ENCODE measurements at places on chromosomes 3 and 15. TPM values are rescaled to one million over a fixed set of nuclear protein-coding genes. Genes with fewer than 3 reads are reported as not detected.

The CPLX3 gene
- total RNA-seq = not detected

DNA sequence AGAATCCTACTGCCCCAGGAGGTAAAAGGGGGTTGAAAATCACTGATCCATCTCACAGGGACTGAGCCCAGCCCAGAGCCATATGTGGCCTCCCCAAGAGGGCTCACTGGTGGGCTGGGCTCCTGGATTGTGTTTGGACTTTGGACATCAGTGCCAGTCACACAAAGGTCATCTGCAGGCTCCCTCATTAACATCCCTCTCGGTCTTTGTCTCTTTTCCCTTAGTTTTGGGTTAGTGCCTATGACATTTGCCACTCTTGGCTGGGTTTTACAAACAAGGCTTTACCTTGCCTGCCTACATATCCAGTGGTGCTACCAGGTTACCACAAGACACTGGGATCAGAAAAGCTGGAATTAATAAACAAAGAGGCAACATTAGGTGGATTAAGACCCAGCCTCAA lies 27.9 kb downstream of the IFT122 start:
- no peaks in the 10 kb centered on the region for H3K4me1 ChIP-seq
- H3K27me3 ChIP-seq = no peaks in the 10 kb centered on the region
- no peak overlapping the region for H3K27ac ChIP-seq
- no peak for DNase-seq
- no peak overlapping the region for H3K4me3 ChIP-seq
- peaks cover 55% of the 10 kb centered on the region for H3K36me3 ChIP-seq

GRCh38 chr15:101600035-101600434 lies 52.1 kb downstream of the TM2D3 start:
- H3K4me1 ChIP-seq = no peaks in the 10 kb centered on the region
- H3K27me3 ChIP-seq = no peaks in the 10 kb centered on the region
- H3K27ac ChIP-seq = no peak overlapping the region

- H3K4me3 ChIP-seq = no peak overlapping the region
- H3K27me3 ChIP-seq = no peaks in the 10 kb centered on the region
- no peak for DNase-seq
Measured at GRCh38 chr3:88044411-88044810, 14.4 kb downstream of the CGGBP1 start.

GRCh38 chr15:89244574-89244903 lies 760 bp downstream of the FANCI start:
- peaks cover 13% of the 10 kb centered on the region for H3K4me1 ChIP-seq
- no peak overlapping the region for H3K27ac ChIP-seq
- DNase-seq = no peak
